Fibroblast of upper back skin (primary cell): ENCODE measurements at places on chromosomes 4 and X.

- DNase-seq: peak; percentile 91
Observed at GRCh38 chr4:159401791-159402380, 299.0 kb downstream of the RAPGEF2 start.

- DNase-seq: no peak
Observed at GRCh38 chr4:4784379-4784778, 75.1 kb upstream of the MSX1 start.

GRCh38 chr4:112513971-112514646 lies 1.9 kb downstream of the NEUROG2 start:
- DNase-seq: no peak

GRCh38 chr4:140726776-140727500 lies 29.2 kb downstream of the TBC1D9 start:
- no peak for DNase-seq

GRCh38 chr4:112099701-112100297 lies 45.5 kb upstream of the FAM241A start:
- peak; percentile 62 for DNase-seq

GRCh38 chr4:36891971-36892370 lies 352.6 kb upstream of the NWD2 start:
- DNase-seq: no peak

DNA sequence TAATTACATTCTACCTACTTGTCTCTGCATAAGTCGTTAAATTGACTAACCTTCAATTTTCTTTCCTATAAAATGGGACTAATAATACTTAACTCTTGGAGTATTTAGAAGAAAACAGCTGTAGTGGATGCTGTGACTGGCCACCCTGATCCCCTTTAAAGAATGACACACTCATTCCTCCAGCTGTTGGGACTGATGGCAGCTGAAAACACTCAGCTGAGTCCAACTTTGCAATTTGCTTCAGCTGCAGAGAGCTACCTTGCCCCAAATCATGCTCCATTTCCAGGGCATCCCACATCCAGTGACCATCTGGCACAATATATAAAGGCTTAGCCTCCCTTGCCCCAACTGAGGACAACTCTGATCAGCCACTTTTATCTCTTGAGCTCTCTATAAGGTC lies 89.1 kb downstream of the MID1IP1 start:
- no peak for DNase-seq
